ENCODE measurements at places on chromosomes 12 and 14.

DNA sequence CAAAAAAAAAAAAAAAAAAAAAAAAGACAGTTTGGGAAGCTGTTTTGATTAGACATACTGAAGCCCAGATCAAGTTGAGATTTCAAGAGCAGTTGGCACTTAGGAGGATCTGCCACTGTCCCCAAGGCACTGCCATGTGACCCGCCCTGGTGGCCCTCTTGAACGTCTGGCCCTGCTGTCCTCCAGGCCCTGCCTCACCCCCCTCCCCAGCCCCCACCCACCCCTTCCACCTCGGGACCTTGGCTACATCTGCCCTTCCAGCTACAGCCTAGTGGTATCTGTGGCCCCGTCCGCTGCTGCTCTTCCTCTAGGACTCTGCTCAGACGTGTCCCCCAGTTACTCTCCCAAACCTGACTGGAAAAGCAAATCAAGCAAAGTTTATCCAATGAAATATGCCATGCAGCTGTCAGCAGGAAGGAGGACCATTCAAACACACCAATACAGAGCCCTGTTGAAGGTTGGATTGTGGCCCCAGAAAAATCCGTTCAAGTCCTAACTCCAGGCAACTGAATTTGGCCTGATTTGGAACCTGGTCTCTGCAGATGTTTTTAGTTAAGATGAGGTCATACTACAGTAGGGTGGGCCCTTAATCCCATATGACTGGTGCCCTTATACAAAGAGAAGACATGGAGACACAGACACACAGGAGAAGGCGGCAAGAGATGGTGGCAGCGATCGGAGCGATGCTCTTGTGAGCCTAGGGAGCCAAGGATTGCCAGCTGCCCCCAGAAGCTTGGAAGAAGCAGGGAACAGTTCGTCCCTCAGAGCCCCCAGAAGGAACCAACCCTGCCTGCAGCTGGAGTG, 17.7 kb downstream of the SLC25A29 start:
- DNase-seq: no peak

DNA sequence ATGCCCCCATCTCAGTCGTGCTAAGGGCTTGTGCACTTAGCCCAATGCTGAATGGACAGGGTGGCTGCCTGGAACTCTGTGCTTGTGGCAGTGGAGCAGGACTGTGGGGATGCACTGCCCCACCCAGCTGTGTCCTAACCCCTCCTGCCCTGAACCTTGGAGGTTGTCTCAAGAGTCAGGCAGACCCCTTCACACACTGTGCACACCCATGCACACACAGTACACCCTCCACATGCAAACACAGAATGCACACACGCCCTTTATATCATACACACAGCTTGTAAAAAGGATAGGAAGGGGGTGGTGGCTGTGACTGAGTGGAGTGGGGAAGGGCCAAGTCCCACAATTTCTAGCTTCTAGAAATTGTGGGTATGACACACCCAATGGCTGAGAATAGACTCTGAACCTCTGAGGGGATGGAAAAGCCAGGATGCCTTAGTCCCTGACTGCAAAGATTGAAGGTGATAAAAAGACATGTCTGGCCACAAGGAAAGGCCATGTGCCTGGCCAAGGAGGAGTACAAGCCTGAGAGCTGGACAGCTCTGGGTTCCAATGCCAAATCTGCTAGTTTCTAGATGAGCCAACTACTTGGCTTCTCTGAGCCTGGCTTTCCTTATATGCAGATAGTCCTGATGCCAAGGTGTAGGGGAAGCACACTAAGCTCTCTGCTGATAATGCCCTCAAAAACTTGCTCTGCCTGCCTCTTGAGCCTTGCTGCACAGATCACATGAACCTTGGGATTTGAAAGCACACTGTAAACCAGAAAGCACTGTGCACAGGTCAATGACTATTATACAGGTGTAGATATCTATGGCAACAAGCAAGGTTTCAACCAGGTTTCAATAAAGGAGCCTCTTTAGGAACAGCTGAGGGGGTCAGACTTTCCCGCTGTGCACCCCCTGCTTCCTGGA, 8.4 kb downstream of the KRT8 start:
- no peak for DNase-seq

GRCh38 chr12:113120670-113121370, 14.7 kb downstream of the RASAL1 start:
- DNase-seq: no peak

GRCh38 chr14:73438993-73439392, 19.4 kb downstream of the NUMB start:
- no peak for DNase-seq

DNA sequence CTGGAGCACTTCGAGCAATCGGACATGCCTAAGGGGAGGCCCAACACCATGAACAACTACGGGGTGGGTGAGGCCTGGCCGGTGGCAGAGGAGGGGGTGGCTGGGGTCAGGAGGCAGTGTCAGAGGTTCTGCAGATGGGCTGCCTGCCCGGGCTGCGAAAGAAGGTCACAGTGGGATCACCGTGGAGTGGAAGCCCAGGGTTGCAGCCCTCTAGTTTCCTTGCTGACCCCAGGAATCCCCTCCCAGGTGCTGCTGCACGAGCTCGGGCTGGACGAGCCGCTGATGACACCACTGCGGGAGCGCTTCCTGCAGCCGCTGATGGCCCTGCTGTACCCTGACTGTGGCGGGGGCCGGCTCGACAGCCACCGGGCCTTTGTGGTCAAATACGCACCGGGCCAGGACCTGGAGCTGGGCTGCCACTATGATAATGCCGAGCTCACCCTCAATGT, 1.9 kb upstream of the ARL6IP4 start:
- DNase-seq: no peak

DNA sequence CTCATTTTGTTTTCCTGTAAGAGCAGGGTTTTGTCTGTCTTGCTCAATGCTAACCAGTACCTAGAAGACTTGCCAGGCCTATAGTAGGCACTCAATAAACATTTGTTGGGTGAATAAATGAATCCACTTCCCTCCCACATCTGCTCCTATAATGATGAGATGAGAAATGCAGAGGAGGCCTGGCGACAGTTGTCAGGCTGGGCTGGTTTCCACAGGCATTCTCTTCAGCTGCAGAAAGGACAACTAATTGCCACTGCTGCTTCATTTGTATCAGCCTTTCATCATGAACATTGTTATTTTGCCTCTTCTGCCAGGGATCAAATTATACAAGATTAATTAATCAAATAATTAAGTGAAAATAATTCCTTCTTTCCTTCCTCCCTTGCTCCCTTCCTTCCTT, 82.0 kb upstream of the PTHLH start:
- DNase-seq: no peak

- DNase-seq: no peak
These were observed 209.9 kb upstream of the NOS1 start for GRCh38 chr12:117571321-117571720.

GRCh38 chr12:93614917-93615596, 42.6 kb downstream of the SOCS2 start:
- no peak for DNase-seq

DNA sequence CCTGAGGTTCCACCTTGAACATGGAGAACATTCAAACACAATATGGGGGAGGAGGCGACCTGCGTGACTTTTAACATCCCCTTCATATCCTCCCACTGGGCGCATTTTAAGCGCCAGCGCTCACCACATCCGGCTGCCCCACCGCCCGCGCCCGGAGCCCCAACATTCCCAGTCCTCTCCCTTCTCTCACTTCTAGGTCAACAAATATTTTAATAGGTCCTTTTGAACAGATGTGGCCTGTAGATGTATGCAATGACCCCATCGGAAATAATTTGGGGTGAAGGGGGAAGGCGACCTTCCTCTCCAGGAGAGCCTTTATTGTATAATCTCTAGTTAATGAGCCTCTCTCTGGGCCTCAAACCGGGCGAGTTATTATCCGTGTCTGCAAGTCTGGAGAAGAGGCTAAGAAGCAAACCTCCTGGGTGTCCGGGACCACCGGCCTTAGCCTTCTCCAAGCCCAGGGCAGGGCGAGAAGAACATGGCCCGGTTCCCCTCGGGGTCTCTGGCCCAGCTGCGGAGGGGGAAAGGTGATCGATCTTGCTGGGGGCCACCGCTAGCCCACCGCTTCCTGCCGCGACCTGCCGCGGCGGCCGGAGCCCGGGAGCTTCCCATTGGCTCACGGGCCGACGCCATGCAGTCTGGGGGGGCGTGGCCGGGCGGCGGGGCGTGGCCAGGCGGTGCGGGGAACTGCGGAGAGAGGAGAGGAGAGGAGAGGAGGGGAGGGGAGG, 83.2 kb upstream of the HMGA2 start:
- DNase-seq: no peak

- DNase-seq: no peak
These were observed 160.4 kb downstream of the EFCAB11 start for GRCh38 chr14:89794096-89794495.

DNA sequence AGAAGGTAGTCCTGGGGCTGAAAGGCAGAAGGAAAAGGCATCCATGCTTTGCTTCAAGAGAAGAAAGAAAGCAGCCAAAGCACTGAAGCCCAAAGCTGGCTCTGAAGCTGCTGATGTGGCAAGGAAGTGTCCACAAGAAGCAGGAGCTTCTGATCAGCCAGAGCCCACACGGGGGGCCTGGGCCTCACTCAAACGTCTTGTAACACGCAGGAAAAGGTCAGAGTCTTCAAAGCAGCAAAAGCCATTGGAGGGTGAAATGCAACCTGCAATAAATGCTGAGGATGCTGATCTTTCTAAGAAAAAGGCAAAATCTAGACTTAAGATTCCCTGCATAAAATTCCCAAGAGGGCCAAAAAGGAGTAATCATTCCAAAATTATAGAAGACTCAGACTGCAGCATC, 3.2 kb downstream of the AKAP5 start:
- no peak for DNase-seq

DNA sequence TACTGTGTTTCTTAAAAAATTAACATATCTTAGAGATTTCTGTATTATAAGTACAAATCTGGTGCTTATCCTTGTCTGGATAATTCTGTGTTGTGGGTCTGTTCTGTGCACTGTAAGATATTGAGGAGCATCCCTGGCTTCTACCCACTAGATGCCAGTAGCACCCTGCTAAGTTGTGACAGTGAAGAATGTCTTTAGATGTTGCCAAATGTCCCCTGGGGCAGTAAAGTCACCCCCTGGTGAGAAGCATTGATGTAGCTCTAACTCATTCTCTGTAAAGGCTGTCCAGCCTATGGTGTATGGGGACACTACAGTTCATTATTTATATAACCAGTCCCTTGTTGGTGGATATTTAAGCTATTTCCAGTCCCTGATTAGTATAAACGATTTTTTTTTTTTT, 31.4 kb downstream of the MAP1LC3B2 start:
- DNase-seq: no peak

GRCh38 chr14:104393898-104394381, 185.6 kb upstream of the C14orf180 start:
- DNase-seq: no peak

GRCh38 chr14:57435923-57436322, 45.5 kb downstream of the NAA30 start:
- DNase-seq: no peak

DNA sequence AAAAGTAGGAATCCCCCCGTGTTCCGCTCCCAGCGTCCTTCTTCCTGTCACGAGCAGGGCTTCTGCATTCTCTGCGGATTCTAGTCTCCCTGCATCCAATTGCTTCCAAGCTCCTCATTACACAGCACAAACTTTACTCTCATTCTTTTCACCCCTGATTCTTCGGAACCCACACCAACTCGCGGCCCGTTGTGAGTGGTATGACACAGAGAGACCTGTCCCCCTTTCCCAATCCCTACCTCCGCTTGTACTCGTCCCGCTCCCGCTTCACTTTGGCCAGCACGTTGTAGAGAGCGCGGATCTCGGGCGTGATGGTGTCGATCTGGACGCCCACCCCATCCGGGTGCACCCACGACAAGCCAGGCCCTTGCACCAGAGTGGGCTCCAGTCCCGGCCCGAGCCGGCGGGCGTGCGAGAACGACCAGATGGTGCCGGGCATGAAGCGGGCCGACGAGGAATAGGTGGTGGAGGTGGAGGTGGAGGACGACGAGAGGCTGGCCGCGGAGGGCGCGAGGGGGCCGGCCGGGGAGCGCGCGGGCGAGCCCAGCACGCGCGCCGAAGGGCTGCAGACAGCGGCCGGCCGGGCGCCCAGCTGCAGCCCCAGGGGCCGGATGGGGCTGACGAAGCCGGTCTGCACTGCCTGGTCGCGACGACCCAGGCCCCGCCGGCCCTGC, 687 bp downstream of the IFFO1 start:
- no peak for DNase-seq

- no peak for DNase-seq
These were observed 5.7 kb downstream of the PRKAB1 start for GRCh38 chr12:119673634-119674033.

Data from NCI-H1436 treated with DMSO at 0.1 percent for 48 hours (cell line).